ENCODE measurements at places on chromosomes 7 and 10. TPM values are rescaled to one million over a fixed set of nuclear protein-coding genes. Genes with fewer than 3 reads are reported as not detected.

The HUS1 gene
- total RNA-seq: 32.9 TPM

The PAXIP1 gene
- total RNA-seq: 6.3 TPM

GRCh38 chr7:129176916-129177710 is 11.3 kb upstream of the SMO start:
- DNase-seq: no peak

GRCh38 chr7:99971242-99971641 is 4.6 kb downstream of the AZGP1 start:
- no peak for DNase-seq

GRCh38 chr10:11208908-11209829 is 191.5 kb downstream of the CELF2 start:
- no peak for DNase-seq

- DNase-seq: no peak
Measured at GRCh38 chr7:147700702-147701101, 889.9 kb upstream of the C7orf33 start.

DNA sequence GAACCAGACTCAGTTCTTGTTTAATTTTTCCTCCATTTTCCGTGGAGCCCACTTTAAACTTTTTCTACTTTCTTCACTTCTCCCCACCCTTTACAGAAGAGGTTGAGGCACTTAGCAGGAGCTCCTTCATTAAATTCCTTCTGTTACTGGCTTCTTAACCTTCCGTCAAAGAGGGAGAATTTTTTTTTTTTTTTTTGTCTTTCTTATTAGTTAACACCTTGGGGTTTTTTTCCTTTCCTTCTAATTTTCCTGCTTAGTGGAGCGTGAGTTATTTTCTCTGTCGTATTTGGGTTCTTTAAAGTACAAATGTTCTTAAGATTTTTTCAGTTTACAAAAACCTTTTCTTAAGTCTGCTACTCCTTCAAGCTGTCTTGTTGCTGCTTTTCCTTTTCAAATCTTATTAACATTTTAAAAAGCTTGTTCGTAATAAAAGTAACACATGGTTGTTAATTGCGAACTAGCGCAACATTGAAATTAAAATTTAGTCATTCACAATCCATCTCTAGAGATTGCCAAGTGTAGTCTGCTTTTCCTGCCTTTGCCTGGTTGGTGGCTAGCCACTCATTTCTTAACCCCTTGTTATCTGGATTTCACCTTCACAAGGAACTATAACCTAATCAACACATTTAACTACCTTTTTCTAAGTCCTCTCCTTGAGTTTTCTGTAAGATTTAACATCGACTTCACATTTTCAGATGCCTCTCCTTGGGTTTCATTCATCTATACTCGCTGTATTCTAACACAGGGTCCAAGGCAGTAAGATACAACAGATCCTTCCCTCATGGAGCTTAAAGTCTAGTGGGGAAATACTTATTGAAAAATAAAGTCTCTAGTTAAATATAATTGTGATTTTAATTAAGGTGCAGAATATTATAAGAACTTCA is 2.0 kb downstream of the BMPR1A start:
- DNase-seq: no peak

DNA sequence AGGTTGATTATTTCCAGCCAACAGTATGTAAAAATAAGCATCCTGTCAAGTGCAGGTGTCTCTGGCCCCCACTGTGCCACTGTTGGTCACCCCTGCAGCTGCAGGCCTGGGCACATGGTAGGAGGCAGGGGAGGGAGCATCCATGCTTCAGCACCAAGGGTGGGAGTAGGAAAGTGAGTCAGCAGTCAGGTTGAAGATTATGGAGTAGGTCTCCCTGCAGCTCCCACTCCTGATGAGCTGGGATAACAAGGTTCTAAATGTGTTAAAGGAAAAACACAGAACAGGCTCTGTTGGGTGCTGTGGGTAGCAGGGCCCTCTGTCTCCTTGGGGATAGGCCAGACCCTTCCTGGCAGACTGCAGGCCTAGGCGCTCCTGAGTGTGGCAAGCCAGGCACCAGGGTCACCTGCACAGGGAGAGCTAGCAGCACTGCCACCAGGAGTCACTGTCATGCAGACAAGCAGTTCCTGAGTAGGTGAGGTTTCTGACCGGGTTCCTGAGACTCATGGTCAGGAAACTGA is 59.3 kb downstream of the NUDCD3 start:
- no peak for DNase-seq

GRCh38 chr7:122018032-122018431 is 126.0 kb downstream of the AASS start:
- no peak for DNase-seq

- DNase-seq: no peak
Measured at GRCh38 chr7:139118234-139118804, 8.8 kb upstream of the ZC3HAV1 start.

GRCh38 chr7:92674379-92674778 is 84.2 kb upstream of the FAM133B start:
- no peak for DNase-seq

DNA sequence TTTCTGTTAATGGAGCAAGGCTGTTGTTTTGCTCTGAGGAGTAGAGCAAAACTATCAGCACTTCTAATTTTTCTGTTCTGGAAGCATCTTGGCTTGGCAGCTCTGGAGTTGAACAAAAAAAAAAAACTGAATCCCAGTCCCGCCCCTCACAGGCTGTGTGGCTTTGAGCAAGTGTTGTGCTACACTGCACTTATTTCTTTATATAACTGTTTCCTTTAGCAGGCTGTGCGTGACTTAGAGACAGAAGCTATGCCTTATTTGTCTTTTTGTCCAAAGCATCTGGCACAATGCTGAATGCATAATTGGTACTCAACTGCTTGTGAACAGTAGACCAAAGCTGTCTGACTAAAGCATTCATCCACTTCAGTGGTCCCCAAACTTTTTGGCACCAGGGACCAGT is 96.1 kb downstream of the AMPH start:
- DNase-seq: no peak

Data from aorta (tissue), 5 donors.